Skin of body (tissue), 3 donors: ENCODE measurements at places on chromosomes 13 and 19. TPM values are rescaled to one million over a fixed set of nuclear protein-coding genes. Genes with fewer than 3 reads are reported as not detected.

DNA sequence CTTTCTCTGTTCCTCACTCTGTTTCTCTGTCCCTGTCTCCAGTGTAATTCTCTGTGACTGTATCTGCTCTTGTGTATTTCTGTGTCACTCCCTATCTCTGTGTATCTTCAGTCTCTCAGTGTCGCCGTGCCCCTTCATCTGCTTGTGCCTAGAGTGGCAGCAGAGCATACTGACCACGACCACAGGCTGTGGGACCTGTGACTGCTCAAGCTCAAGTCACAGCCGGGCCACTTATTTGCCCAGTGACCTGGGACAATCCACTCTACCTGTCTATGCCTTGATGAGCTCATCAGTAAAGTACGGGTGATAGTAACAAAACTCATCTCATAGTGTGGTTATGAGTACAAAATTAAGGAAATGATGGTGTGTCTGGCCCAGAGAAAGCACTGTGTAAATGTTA, 8.7 kb downstream of the TMEM147 start:
- no peak for DNase-seq

GRCh38 chr19:19548915-19549759, 11.1 kb downstream of the CILP2 start:
- no peak for DNase-seq

MTUS2 gene
- 1.2 TPM for total RNA-seq

GNG7 gene
- 2.4 TPM for total RNA-seq

DNA sequence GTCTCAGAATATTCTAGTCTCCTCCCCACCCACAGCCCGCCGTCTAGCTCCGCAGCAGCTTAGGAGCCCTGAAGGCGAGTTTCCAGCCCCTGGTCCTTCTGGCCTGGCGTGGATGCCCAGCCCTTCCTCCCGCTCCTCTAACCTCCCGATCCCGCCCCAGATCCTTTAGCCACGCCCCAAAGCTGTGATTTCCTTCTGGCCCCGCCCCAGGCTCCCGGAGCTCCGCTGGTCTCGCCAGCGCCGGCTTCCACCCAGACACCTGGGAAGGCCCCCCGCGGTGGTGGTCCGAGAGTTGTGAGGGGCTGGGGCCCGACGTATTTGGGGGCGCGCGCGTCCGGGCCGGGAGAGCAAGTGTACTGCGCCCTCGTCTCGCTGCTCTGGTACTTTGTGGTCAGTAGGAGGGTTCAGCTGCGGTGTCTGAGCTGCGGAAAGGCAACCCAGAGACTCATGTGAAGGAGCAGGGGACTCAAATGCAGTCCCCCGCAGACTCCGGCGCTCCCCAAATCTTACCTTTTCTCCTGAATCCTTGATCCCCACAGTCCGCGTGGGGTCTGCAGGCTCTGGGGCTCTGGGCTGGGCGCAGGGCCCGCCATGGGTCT, at the start of gene CGB7:
CGB7 (minus strand) TSS at position 114 of the 599 bp plus-strand sequence. CDS start 2,374 bp downstream, outside the sequence.
- DNase-seq, result no peak

PROZ gene
- total RNA-seq, result not detected

CACNA1A gene
- total RNA-seq, result 1.5 TPM

CRX gene
- total RNA-seq, result not detected

ALKBH6 gene
- total RNA-seq, result 9.2 TPM

DNA sequence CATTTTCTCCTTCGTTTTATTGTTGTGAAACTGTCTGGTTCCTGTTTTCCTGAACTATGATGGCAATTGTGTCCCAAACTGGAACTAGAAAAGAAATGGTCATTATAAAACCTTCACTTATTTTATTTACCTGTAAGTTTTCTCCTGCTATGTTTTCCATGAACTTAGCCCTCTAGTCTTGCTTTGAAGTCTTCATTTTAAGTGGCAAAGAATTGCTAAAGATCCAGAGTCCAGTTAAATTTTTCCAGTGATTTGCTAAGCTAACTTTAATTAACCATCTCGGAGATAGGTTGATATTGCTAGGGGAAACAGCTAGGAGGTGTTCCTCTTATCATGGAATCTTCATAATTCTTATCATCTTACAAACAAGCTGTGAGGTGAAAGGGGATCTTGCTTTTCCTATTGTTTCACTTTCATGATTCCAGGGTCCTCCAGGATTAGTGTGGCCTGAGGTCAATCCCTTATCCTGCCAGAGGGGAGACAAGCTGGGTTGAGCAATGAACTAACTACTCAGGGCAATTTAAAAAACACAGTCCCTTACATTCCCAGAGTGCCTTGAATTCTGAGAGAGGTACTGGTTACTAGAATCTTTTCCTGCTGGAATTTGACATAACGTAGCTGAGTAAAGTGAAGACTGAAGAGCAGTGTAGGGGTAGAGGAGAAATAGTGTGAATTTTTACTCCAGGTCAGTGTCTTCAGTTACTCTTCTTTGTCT, 112.5 kb downstream of the ESD start:
- no peak for DNase-seq

GRCh38 chr13:44853641-44854040, 135.6 kb downstream of the NUFIP1 start:
- DNase-seq, result no peak

SLITRK6 gene
- 16.8 TPM for total RNA-seq

SIGLEC12 gene
- total RNA-seq, result not detected
